ENCODE measurements at places on chromosomes 6 and 20.

- no peak for DNase-seq
These were observed 97.4 kb downstream of the EPB41L2 start for GRCh38 chr6:130965656-130966055.

DNA sequence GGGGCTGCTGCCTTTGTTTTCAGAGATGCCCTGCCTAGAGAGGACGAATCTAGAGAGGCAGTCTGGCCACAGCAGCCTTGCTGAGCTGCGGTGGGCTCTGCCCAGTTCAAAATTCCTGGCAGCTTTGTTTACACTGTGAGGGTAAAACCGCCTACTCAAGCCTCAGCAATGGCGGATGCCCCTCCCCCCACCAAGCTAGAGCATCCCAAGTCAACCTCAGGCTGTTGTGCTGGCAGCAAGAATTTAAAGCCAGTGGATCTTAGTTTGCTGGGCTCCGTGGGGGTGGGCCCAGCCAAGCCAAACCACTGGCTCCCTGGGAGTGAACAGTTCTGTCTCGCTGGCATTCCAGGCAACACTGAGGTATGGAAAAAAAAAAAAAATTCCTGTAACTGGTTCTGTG lies 970.9 kb downstream of the TBC1D32 start:
- DNase-seq, result no peak

GRCh38 chr6:1418471-1419191 lies 29.3 kb downstream of the FOXF2 start:
- peak; percentile 7 for DNase-seq

DNA sequence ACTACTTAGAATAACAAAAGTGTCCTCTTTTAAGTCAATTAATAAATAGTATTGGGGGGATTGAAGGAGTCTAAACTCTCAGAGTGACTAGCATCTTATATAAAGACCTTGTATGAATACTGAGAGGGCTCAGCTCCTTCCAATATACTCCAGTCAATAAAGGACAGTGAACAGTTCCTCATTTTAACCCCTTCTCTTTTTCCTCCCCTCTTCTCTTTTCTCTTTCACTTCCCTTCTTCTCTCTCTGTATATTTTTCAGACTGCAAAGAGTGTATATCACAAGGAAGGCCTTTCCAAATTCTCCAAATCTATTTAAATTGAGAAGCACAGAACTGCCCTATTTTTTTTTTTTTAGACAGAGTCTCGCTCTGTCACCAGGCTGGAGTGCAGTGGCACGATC lies 99.5 kb downstream of the CD164 start:
- no peak for DNase-seq

DNA sequence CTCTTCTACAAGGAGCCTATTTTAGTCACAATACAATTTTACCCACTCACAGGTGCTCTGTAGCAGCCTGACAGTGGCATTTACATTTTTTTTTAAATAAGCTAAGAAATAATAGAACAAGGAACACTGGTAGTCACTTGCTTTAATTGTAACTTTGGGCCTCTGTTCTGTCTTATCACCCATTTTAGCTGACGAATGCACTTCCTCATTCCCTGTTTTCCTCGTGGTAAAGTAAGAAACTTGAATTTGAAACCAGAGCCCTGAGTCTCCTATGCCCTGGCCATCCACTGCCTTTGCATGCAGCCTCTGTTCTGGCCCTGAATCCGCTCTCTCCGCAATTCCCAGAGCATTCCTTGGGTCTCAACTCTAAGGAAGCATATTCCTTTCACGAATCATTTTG lies 550.6 kb downstream of the PTPRT start:
- no peak for DNase-seq

DNA sequence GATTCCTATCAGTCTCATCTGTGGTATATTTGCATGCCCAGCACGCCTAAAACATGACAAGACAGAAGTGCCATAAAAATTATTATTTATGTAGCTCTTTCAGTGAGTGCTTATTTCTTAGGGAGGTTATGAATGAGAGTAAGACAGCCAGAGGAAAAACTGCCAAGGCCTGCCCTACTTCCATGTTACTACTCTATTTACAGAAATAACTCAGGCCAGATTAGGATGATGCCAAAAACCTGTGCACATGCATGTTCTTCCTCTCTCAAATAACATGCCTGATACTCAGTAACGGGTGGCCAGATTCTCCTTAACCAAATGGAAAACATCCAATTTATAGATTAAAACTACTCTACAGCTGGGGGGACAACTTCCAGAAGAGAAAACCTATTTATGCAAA lies 45.7 kb downstream of the ILRUN start:
- DNase-seq, result peak; percentile 99

- peak; percentile 73 for DNase-seq
These were observed 57.4 kb downstream of the IYD start for GRCh38 chr6:150426198-150426597.

DNA sequence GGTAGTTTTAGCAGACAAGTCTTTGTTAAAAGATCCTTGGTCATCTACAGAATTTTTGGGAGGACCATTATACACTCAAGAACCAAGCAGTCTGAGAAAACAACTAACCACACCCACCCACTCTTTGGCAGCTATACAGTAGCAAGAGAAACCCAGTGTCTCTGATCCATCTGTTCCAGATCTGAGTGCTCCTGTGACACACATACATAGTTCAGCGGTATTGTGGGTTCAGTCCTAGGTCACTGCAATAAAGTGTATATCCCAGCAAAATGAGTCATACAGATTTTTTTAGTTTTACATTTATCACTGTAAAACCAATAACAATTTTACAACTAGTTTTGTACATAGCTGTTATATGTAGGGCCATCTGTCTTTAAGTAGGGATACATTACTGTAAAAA lies 47.4 kb upstream of the PAK5 start:
- no peak for DNase-seq

- no peak for DNase-seq
These were observed 4.8 kb downstream of the PPP1R10 start for GRCh38 chr6:30612213-30612612.

DNA sequence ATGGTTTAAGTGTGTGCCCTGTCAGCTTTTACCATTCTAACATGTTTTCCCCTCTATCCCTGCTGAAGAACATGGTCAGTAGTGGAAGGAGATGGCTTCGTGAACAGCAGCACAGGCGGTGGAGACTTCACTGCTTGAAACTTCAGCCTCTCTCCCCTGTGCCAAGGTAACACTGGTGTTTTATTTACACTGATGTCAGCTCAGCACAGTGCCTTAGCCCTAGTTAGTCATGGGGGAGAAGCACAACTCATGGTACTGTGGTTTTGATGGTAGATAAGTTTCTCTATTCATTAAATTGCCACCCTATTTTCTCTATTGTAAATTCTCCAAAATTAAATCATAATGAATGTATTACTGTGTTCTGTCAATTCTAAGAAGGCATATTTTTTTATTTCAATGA lies 56.6 kb downstream of the MTHFD1L start:
- DNase-seq, result no peak

- DNase-seq, result no peak
These were observed 121.5 kb upstream of the HCRTR2 start for GRCh38 chr6:55052846-55053245.

GRCh38 chr6:1867197-1867596 lies 257.5 kb downstream of the FOXC1 start:
- no peak for DNase-seq

DNA sequence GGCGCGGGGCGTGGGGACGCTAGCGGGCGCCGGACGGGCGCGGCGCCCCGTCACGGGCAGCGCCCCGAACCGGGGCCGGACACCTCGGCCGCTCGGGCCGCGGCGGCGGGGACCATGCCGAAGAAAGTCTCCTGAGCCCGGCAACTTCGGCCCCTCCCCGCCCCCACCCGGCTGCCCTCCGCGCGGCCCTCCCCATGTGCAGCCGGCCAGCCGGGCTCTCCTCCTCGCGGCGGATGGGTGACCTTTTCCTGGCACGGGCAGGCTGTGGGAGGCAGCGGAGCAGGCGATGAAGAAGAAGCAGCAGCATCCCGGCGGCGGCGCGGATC lies 278 bp downstream of the UST start:
- DNase-seq, result no peak

GRCh38 chr6:165231177-165231576 lies 78.2 kb downstream of the C6orf118 start:
- no peak for DNase-seq

- no peak for DNase-seq
These were observed 222.5 kb downstream of the SYNDIG1 start for GRCh38 chr20:24691901-24692351.
